ENCODE measurements at places on chromosomes 16 and 17.
A peak's percentile ranks its signal among the peaks of the same experiment; 100 is the strongest.

- no peak for DNase-seq
Measured at GRCh38 chr17:53061446-53061845, 761.3 kb upstream of the KIF2B start.

DNA sequence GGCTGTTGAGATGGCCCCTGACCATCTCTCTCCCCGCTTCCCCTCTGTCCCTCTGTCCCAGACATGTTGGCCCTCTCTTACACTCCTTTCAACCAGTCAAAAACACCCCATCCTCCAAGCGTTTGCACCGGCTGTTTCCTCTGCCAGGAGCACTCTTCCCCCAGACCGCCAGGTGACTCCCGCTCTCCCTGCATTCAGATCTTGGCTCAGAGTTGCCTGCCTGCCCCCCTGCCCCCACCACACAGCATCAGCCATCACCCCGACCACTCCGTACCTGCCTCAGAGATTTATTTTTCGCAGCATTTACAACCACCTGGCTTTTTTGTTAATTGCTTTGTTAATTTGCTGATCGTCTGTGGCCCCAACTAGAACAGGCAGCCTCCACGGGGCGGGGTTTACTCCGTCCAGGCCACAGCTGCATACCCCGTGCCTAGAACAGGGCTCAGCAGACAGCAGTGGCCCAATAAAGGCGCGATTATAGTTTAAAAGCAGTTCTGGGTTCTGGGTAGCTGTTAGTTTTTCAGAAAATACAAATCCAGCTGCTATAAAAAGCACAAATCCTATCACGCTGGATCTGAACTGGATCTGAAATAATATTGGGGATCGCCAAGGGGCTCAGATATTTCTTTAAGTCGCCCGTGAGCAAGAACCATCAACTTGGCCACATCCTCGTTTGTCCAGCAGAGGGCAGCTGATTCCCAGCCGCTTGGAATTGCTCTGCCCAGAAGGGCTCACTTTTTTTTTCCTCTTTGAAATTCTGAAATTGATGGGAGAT is 173.6 kb downstream of the IRF8 start:
- no peak for DNase-seq

GRCh38 chr16:58039829-58040495 is 14.4 kb downstream of the MMP15 start:
- no peak for DNase-seq

DNA sequence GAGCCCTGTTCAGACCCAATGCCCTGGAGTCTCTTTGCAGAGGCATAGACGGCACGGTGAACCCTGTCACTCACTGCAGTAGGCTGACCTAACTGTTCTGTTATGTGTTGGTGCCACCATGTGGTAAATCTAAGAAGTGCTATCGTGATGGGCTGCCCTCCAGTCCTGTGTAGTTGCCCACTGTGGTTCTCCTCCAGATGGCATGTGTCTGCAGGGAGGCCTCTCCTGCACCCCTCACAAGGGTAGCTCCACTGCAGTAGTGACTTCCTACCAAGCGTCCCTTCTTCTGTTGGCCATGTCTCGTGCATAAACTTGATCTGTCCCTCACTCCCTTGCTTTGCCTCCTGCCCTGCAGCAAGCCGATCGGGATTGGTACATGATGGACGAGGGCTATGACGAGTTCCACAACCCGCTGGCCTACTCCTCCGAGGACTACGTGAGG is 5.8 kb downstream of the DHX38 start:
- DNase-seq = peak; percentile 59

DNA sequence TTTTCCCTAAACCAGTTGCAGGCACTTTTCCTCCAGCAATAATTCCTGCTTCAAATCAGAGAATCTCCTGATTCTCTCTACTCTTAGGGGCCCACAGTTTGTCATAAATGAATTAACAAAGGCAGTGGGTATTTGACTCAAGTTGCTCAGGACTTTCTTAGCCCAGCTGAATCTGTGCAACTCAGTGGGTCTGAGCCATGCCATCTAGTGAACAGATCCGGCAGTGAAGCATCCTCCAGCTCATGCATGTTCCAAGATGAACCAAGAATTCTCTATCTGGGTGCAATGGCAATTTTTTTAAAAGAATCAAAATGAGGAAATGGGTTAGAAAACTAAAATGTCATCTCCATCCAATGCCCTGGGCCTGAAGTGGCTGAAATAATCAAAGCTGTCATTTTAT is 575.2 kb upstream of the CDH11 start:
- no peak for DNase-seq

DNA sequence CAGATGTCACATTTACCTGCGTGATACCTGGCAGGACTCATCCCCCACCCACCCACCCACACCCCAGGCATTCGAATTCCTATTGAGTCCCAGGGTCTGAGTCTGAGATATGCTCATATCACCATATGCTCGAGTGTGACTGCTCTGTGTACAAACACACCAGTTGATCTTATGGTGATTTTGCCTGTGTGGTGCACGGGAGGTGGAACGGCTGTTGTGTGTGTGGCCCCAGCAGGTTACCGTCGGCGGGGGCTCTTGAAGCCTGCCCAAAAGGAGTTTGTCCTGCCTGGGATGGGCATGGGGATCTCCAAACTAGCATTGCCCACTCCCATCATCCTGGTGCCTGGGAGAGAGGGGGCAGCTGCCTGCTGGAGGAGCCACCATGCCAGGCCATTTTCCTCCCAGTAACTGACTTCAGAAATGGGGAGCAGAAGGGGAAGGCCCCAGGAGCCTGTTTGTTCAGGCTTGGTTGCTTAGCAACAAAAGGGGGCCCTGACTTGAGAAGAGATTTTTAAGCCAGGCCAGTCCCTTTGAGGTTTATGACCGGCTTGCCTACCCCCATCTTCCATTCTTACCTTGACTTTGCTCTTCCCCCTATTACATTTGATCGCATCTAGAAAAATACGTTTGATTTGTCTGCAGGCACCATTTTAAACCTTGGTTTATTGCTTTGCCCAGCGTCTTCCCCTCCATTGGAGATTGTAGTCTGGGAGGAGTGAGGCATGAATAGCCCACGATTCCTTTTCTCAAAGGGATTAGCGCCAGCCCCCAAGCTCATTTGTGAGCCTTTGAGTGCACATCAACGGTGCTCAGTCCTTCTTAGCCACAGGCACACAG is 217.7 kb downstream of the CCDC182 start:
- no peak for DNase-seq

GRCh38 chr17:45345246-45345553 is 28.4 kb upstream of the MAP3K14 start:
- DNase-seq = no peak

- peak; percentile 85 for DNase-seq
Measured at GRCh38 chr17:81044764-81045589, 10.0 kb downstream of the BAIAP2 start.

All from left lobe of liver (tissue), 2 donors.